Small intestine (tissue), 16 donors: ENCODE measurements at places on chromosomes 13 and 19. TPM values are rescaled to one million over a fixed set of nuclear protein-coding genes. Genes with fewer than 3 reads are reported as not detected.
A peak's percentile ranks its signal among the peaks of the same experiment; 100 is the strongest.

- peaks cover 12% of the 10 kb centered on the region for H3K36me3 ChIP-seq
- no peaks in the 10 kb centered on the region for H3K27me3 ChIP-seq
- no peak overlapping the region for H3K4me3 ChIP-seq
- DNase-seq: no peak
- peak overlapping the region; percentile 41 for H3K27ac ChIP-seq
- no peaks in the 10 kb centered on the region for H3K4me1 ChIP-seq
These were observed 6.4 kb upstream of the TMC4 start for GRCh38 chr19:54179262-54179852.

DNA sequence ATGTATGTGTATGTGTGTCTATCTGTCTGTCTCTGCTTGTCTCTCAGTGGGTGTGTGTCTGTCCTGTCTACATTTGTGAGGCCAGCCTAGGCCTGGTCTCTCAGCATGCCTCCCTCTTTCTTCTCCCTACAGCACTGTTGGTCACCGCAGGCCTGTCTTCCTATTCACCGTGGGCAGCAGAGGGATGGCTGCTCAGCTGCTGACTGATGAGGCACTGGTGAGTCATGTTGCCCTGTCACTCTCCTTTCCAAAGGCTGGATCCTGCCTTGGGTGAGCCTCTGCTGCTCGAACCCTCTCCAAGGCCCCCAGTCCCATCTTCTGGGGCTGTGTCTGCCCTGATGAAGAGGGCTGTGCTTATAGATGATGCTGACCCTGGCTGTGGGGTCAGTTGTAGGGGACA, 6.3 kb downstream of the ZNF71 start:
- DNase-seq: no peak
- H3K27me3 ChIP-seq: no peaks in the 10 kb centered on the region
- H3K4me1 ChIP-seq: no peaks in the 10 kb centered on the region
- H3K4me3 ChIP-seq: no peak overlapping the region
- H3K36me3 ChIP-seq: peaks cover 17% of the 10 kb centered on the region

- no peak for DNase-seq
- H3K36me3 ChIP-seq: no peaks in the 10 kb centered on the region
- H3K27ac ChIP-seq: no peak overlapping the region
- no peak overlapping the region for H3K4me3 ChIP-seq
These were observed 60.4 kb downstream of the ADGRE1 start for GRCh38 chr19:6947745-6948144.

GRCh38 chr19:49423071-49423984, at the start of gene PTH2:
PTH2 (minus strand) TSS chr19:49423441; CDS start chr19:49423339, 102 bp downstream.
- no peak for DNase-seq
- H3K27me3 ChIP-seq: peaks cover 20% of the 10 kb centered on the region
- no peak within 1 kb of the TSS for H3K27ac ChIP-seq
- no peak within 1 kb of the TSS for H3K4me3 ChIP-seq
- no peaks in the 10 kb centered on the region for H3K4me1 ChIP-seq

- no peaks in the 10 kb centered on the region for H3K27me3 ChIP-seq
- H3K4me1 ChIP-seq: no peaks in the 10 kb centered on the region
- no peak for DNase-seq
- H3K27ac ChIP-seq: no peak overlapping the region
- H3K36me3 ChIP-seq: no peaks in the 10 kb centered on the region
These were observed 29.7 kb upstream of the FREM2 start for GRCh38 chr13:38657191-38657590.

DNA sequence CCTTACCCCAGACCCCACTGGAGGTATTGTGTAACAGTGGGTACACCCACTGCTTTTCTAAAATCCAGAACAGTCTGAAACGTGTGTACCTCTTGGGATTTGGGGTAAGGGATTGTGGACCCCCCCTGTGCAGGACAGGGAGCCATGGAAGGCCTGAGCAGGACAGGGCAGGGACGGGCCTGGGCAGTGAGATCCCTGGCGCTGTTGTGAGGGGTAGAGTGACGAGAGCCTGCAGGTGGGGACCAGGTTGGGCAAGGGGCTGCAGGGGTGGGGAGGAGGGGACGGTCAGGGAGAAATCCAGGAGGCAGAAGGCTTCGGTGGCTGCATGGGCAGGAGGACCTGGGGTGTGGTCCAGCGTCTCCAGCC, 28.6 kb downstream of the CNFN start:
- H3K27ac ChIP-seq: no peak overlapping the region
- H3K4me1 ChIP-seq: no peaks in the 10 kb centered on the region
- H3K36me3 ChIP-seq: peaks cover 78% of the 10 kb centered on the region
- no peak overlapping the region for H3K4me3 ChIP-seq

DNA sequence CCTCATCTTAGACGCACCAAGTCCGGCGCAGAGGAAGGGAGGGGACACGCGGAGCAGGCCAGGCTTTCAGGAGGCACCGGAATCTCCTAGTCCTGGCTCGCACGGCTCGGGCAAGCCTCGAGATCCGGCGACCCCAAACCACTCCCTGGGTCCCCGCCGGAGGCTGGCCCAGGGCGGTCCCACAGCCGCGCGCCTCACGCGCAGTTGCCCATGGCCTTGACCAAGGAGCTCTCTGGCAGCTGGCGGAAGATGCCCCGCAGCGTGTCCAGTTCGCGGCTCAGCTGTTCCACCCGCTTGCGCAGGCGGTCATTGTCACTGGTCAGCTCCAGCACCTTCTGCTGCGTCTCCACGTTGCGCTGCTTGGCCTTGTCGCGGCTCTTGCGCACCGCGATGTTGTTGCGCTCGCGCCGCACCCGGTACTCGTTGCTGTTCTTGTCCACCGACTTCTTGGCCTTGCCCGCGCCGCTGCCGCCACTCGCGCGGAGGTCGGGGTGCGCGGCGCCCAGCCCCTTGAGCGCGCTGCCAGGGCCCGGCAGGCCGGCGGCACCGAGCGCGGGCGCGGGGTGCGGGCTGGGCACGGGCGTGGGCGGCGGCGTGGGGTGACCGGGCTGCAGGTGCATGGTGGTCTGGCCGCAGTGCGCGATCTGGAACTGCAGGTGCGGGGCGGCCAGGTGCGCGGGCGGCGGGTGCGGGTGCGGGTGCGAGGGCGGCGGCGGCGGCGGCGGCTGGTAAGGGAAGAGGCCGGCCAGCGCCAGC, 1.0 kb downstream of the CEBPA start:
- H3K27me3 ChIP-seq: peaks cover 10% of the 10 kb centered on the region
- DNase-seq: peak; percentile 52
- H3K4me3 ChIP-seq: peak overlapping the region; percentile 89
- no peaks in the 10 kb centered on the region for H3K36me3 ChIP-seq
- H3K27ac ChIP-seq: peak overlapping the region; percentile 79

Gene TSPAN16
- polyA plus RNA-seq: not detected

Gene TEX101
- polyA plus RNA-seq: not detected

Gene CEACAM4
- 0.39 TPM for polyA plus RNA-seq

Gene ZNF90
- polyA plus RNA-seq: 1.4 TPM
